ENCODE measurements at places on chromosomes 4 and X.
A peak's percentile ranks its signal among the peaks of the same experiment; 100 is the strongest.

DNA sequence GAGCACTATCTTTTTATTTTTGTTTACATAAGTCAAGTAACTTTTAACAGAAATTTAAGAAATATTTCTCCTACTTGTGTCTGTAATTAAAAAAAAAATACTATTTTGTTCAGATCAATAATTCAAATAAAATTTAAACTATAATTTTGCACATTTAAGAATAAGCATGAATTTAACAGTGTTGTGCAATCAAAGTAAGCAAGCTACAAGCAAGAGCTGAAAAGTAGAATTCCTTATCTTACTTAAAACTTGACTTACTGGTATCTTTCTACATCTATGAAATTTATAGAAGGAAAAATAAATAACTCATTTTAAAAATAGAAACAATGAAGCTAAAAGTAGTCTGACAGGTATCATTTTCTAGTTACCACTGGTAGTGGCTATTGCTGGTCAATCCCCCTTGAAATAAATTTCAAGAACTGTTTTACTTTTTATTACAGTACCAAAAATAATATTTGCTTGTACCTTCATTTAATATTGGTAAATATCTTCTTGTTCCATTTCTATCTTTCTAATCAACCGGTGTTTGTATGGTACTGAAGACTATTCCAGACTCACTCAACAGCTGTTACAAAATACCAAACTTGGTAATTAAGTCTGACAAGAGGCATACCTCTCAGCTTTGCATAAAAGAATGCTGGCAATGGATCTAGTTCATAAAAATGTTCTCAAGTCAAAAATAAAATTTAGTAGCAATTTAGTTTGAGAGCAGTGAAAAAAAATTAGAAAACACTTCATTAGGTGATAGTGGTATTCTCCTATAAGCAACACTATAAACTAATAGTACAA, 62.2 kb downstream of the NOCT start:
- no peak for DNase-seq

GRCh38 chr4:587671-588350, 11.7 kb upstream of the TMEM271 start:
- no peak for DNase-seq

GRCh38 chr4:113957956-113958355, 21.5 kb downstream of the ARSJ start:
- no peak for DNase-seq

DNA sequence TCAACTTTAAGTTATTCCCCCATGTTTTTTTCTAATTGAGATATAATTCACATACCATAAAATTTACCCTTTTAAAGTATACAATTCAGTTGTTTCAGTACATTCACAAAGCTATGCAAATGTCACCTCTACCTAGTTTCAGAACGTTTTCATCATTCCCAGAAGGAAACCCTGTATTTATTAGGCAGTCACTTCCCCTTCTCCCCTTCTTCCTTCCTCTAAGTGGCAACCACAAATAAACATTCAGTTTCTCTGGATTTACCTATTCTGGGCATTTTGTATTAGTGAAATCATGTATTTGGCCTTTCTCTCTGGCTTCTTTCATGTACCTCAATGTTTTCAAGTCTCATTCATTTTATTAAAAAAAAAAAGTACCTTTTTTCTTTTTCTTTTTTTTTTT, 101.9 kb downstream of the TET2 start:
- no peak for DNase-seq

GRCh38 chr4:40710484-40711254, 39.1 kb upstream of the NSUN7 start:
- DNase-seq = no peak

DNA sequence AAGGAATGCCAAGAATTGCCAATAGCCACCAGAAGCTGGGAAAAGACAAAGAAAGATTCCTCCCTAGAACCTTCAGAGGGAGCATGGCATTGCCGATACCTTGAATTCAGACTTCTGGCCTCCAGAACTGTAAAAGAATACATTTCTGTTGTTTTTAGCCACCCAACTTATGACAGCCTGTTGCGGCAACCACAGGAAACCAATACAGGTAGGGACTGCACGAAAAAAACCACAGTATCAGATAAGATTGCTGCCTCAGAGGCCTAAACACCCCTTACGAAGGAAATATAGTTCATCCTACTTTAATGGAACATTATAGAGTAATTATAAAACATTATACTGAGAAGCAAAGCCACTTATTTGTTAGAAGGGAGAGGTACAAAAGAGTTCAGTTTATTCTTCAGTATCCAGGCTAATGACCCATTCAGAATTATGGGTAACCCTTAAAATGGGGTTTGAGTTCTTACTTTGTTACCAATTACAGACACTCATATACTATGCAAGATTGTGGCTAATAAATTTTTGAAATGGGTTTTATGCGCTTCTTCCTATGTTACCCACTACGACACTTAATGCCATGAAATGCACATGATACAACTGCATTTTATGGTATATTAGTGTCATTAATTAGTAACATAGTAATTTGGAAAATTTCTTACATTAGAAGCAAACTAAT, 37.4 kb upstream of the SMIM10L2A start:
- DNase-seq = no peak

GRCh38 chrX:56313308-56313707, 81.2 kb downstream of the KLF8 start:
- DNase-seq = no peak

DNA sequence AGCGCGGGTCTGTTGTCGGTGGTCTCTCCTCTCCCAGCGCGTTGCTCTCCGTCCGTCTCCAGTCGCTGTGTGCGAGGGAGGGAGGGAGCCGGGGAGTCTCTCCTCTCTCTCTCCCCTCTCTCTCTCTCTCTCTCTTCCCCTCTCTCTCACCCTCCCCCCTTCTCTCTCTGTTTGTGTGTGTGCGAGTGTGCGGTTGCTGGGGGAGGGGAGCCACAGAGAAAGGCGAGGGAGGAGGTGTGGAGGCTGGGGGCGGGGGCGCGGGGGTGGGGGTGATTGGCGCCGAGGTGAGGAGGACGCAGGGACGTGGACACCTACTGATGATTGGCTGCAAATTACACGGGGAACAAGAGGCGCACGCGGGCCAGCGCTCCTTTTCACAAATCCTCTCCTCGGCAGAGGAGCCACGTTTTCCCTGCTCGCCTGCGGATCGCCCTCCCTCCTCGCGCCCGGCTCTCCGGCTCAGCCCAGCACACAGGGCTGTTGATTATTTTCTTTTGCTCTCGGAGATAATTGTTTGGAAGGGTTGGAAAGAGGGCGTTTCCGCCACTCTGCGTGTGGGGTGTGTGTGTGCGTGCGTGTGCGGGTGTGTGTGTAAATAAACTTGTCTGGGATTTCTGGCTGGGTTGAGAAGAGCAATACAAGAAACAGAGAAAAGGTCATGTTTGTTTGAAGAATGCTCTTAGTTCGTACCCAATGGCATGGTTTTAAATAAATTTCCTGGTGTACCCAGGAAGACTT, at the start of gene CXXC4:
TSS of gene CXXC4 (minus strand) at position 73 of the 738 bp plus-strand sequence. CDS start 3,092 bp downstream, outside the sequence.
- DNase-seq = peak; percentile 8

DNA sequence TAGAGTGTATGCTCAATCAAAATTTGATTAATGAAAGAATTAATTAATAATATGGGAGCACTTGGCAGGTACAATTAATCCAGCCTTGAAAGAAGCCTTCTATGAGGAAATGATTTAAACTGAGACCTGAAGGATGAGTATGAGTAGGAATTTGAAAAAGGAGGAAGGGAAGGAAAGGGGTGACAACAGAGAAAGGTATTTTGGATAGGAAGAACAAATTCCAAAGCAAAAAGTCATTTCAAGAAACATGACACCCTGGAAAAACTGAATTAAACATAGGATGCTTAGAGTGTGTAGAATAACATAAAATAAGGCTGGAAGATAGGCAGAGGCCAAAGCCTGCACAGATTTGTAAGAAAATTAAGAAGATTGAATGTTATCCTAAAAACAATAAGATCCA, 29.6 kb downstream of the PHOX2B start:
- no peak for DNase-seq
